HepG2 (cell line): ENCODE measurements at places on chromosomes 16 and 17. TPM values are rescaled to one million over a fixed set of nuclear protein-coding genes. Genes with fewer than 3 reads are reported as not detected.

DNA sequence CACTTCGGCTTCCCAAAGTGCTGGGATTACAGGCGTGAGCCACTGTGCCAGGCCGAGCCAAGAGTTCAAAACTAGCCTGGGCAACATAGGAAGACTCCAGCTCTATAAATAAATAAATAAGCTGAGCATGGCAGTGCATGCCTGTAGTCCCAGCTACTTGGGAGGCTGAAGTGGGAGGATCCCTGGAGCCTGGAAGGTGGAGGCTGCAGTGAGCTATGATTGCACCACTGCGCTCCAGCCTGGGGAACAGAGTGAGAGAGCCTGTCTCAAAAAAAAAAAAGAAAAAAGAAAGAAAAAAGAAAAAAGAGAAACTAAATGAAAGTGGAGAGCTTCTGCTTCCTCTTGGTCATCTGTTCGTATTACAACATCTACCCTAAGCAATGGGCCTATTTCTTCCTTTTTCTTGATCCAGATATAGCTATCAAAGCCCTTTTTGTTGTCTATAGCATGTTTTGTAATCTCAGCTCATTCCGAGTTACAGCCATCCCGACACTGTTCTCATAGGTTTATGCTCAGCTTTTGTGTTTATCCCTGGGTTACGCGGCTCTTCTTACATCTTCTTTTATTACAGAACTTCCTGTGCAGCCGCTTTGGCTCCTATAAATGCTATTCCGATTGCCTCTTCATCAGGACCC, 14.1 kb upstream of the MAPK3 start:
- no peaks in the 10 kb centered on the region for H3K27me3 ChIP-seq
- no peak for DNase-seq
- H3K4me1 ChIP-seq: peaks cover 85% of the 10 kb centered on the region
- no peak overlapping the region for H3K27ac ChIP-seq

DNA sequence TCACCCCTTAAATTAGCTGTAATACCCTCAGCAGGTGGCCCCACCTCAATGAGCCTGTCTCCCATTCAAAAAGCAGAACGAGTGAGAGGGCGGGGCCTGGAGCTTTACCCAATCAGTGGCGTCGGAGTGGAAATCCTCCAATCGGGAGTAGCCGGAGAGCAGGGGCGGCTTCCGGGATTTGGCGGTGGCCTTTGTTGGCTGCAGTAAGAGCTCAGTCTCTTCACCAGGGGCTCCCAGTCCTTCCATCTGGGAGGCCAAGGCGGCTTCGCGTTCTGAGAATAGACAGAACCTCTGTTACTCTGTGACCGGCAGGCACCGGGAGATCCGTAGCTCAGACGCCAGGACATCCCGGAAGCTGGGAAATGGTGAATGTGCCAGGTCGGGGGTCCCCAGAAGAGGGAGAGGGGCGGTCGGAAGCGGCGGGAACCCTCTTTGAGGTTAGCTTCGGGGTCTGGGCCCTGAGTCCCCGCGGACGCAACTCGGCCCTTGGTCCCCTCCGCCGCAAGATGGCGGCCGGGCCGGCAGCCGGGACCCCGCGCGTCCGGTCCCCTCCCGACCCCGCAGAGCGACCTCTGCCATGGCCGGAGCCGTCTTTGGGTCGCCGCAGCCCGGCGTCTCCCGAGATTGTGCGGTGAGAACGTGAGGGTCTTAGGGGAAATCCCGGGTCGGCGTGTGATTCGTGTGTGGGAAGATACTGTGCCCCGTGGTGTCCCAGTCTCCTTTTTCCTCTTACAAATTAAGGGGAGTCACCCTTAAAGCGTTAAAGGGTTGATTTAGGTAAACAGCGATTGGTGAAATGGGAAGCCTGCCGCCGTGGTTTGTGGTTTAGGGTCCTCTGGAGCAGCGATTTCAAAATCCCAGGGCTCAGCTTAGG, 160.3 kb upstream of the ZNF267 start:
- peaks cover 42% of the 10 kb centered on the region for H3K4me1 ChIP-seq
- no peaks in the 10 kb centered on the region for H3K27me3 ChIP-seq

Gene FBXW10B
- total RNA-seq: 0.15 and 0.24 TPM in 2 replicates

Gene DNASE1L2
- total RNA-seq: 0.11 and 0.44 TPM in 2 replicates

DNA sequence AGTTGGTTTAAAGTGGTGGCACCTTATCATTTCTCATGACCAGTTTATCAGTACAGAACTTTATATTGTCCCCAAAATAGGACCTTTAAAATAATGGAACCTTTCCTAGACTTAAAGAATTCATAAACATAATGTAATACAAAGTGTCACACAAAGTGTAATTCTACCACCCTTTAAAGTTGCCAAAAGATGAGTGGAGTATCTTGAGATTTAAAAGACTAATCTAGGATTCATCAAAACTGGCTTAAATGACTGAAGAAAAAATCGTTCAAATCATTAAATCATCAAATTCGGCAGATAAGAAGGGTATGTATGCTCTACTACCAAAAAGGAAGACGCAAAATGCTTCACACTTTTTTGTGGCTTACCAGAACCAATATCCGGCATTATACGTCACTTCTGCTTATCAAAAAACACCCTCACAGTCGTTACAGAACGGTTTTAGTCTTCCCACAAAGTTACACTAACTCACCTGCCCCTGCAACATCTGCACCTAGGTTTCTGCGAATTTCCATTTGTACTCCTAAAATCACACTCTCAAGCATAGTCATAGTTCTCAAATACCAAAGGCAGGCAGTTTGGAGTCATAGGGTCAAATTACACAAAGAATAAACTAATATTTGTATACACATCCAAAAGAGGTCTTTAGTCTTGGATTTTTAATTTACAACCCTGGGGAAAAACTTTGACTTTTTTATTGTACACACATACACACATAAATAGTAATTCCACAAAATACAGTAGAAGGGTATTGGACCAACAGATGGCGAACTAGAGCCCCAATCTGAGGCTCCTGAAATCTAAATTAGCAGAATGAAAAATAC, 1.4 kb upstream of the KANSL1 start:
- no peaks in the 10 kb centered on the region for H3K36me3 ChIP-seq

DNA sequence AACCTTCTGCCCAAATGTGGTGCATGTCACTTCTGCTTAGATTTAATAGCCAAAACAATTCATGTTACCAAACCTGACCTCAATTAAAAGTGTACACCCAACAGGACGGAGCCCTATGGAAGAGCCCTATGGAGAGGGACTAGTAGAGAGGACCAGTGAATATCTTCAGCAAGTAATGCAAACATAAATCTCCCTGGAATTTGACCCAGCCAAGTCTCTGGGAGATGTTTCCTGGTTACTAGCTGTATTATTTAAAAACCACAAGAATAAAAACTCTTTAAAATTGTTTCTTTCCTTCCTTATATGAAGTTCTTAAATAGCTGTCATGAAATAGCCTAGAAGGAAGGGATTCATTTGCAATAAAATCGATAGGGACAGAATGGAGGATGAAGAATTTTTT, 255.8 kb downstream of the CDH11 start:
- H3K4me3 ChIP-seq: no peak overlapping the region
- no peaks in the 10 kb centered on the region for H3K36me3 ChIP-seq
- no peaks in the 10 kb centered on the region for H3K27me3 ChIP-seq

DNA sequence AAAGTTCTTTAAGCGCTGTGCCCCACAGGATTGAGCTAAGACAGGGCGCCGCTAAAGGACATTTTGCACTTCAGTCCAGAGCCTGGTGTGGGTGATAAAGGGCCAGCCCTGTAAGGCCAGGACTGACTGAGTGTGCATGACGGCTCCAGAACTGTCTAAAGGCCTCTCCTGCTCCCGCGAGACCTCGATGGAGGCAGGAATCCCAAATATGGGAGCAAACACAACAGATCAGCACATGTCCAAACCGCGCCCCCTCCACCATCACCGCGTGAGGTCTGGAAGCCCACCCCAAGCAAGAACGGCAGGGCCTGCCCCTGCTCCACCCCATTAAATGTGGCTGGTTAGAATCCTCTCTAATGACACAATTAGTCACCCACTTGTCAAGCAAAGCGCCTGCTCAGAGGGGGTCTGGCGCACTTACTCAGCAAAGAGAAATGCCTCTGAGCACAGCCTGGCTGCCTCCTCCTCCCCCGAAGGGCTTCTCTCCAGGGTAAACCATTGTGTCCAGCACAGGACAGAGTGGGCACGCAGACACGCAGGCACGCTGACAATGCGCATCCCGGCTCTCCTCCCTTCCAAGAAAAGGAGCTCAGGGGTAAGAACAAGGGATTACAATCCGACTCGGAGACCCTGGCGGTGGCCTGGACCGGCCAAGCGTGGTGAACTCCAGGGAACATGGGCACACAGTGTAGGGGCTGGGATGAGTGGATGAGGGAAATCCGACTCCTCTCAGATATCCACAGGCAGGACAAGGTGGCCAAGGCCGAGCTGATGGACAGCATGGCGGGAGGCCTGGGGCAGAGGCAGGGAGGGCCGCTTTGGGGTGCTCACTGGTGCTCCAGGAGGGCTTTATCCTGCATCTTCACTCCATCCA, 1.5 kb downstream of the MXRA7 start:
- H3K36me3 ChIP-seq: peaks cover 11% of the 10 kb centered on the region; the same call in 2 of the 3 replicates
- H3K4me1 ChIP-seq: peaks cover 45% of the 10 kb centered on the region
- no peaks in the 10 kb centered on the region for H3K27me3 ChIP-seq
- no peak overlapping the region for H3K27ac ChIP-seq

GRCh38 chr17:5122586-5123342, 6.9 kb downstream of the USP6 start:
- no peaks in the 10 kb centered on the region; the same call in none of the 2 replicates for H3K27me3 ChIP-seq
- peaks cover 14% of the 10 kb centered on the region for H3K4me1 ChIP-seq
- H3K4me3 ChIP-seq: no peak overlapping the region
- no peak for DNase-seq
- H3K27ac ChIP-seq: no peak overlapping the region

Gene ITGB3
- total RNA-seq: 0.15 and 0.31 TPM in 2 replicates

Gene CLEC3A
- total RNA-seq: not detected in 2 replicates

DNA sequence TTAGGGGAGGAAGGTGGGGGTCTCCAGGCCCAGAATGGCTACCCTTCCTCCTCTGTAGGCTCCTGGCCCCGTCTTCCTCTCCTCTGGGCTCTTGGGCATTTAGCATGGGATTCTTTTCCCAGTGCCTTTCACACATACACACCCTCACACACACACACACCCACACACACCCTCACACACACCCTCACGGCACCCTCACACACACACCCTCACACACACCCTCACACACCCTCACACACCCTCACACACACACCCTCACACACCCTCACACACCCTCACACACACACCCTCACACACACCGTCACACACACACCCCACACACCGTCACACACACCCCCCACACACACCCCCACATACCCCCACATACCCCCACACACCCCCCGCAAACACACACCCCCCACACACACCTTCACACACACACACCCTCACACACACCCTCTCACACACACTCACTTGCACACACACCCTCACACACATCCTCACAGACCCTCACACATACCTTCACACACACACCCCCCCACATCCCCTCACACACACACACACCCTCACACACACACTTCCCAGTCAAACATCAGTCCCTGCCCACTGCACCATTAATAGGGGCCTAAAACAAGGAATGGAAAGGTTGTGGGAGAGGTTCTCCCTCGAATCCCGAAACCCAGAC, 845 bp downstream of the SGCA start:
- no peak overlapping the region for H3K4me3 ChIP-seq
- H3K4me1 ChIP-seq: peaks cover 11% of the 10 kb centered on the region
- DNase-seq: no peak
- no peak overlapping the region for H3K27ac ChIP-seq

DNA sequence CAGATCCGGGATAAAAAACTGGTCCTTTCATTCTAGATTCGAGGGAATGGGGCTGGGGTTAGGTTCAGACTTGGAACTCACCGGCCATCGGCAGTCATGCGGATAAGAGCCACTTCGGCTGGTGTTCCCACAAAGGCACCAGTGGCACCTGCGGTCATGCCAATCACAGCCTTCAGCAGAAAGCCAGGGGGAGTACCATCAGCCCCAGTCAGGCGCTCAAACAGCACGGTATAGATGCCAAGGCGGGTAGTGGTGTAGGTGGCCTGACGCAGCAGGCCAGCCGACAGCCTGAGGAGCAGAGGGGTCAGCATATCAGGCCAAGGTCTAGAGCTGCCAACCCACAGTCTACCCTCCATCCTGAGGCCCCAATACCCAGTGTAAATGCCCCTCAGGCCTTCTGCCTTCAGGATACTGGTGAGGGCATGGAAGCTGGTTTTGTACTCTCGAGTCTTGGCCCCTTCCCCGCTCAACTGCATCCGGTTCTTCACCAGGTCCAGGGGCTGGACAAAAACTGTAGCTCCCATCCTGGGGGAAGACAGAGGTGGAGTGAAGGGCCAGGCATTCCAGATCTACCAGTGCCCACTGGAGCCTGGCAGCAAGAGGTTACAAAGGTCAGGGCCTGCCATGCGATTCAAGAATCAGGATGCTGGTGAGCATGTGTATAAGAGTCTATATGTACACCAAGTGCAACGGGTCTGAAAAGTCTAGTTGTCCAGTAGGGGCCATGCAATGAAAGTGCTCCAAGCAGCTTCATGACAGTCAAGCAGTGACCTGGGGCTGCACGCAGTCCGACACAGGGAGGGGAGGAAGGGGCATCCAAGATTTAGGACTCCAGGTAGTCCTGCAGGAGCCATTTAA, 929 bp downstream of the SLC25A11 start:
- no peak for DNase-seq
- no peaks in the 10 kb centered on the region for H3K27me3 ChIP-seq
- peak overlapping the region; percentile 96 for H3K27ac ChIP-seq
- peaks cover 33% of the 10 kb centered on the region for H3K4me1 ChIP-seq
- H3K4me3 ChIP-seq: peak overlapping the region; percentile 93

DNA sequence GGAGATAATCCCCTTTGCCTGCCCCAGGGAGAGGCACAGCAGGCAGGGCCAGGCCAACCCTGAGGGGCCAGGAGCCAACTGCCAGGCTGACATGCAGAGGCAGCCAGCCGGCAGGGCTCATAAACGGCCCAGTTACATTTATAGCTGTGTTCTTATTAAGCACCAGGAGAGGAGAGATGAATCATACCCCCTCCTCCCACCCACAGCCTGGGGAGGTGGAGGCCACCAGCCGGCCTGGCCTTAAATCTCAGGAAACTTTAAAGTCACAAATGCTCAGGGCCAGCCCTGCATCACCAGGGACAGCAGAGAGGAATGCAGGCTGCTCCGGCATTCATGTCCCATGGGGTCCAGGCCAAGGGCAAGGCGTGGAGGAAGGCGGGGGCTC, 177.2 kb downstream of the TMEM132E start:
- no peaks in the 10 kb centered on the region for H3K4me1 ChIP-seq
- H3K27ac ChIP-seq: no peak overlapping the region
- DNase-seq: no peak
- H3K4me3 ChIP-seq: no peak overlapping the region
- no peaks in the 10 kb centered on the region for H3K36me3 ChIP-seq

DNA sequence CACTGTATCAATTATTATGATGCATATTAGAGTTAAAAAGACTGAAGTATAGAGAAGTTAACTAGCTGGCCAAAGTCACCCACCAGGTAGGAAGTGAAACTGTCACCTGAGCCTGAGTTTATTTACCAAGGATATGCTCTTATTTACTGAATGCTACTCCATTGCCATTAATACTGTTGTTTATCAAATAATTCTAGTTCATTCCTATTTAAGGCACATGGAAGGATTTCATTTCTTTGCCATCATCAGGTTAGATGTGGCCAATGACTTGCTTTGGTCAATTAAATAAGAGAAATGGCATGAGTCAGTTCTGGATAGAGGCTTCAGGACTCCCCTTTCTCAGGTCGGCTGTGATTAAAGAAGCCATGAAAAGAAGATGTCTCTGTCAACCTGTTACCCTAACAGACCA, 169.6 kb downstream of the KCNJ2 start:
- no peak overlapping the region for H3K27ac ChIP-seq
- no peak for DNase-seq
- H3K27me3 ChIP-seq: no peaks in the 10 kb centered on the region
- no peaks in the 10 kb centered on the region for H3K36me3 ChIP-seq
